ENCODE measurements at places on chromosomes 2 and 18.

- DNase-seq, result no peak
Measured at GRCh38 chr2:118523761-118524160, 323.7 kb downstream of the EN1 start.

GRCh38 chr2:143953451-143954030 is 566.4 kb downstream of the ZEB2 start:
- no peak for DNase-seq

- no peak for DNase-seq
Measured at GRCh38 chr18:59054496-59055287, 85.0 kb upstream of the SEC11C start.

GRCh38 chr2:50466685-50467084 is 565.2 kb downstream of the NRXN1 start:
- DNase-seq, result no peak

GRCh38 chr2:119487434-119488244 is 36.6 kb downstream of the SCTR start:
- no peak for DNase-seq

GRCh38 chr18:23452347-23452727 is 750 bp upstream of the RIOK3 start:
- DNase-seq, result no peak

- DNase-seq, result no peak
Measured at GRCh38 chr2:216644842-216645635, 11.8 kb downstream of the IGFBP2 start.

All from inflammatory macrophage treated with lipopolysaccharide for 4 hours (primary cell).